ENCODE measurements at places on chromosomes 2 and 18. TPM values are rescaled to one million over a fixed set of nuclear protein-coding genes. Genes with fewer than 3 reads are reported as not detected.

- no peak for DNase-seq
These were observed at the start of gene RNF103 for GRCh38 chr2:86623494-86624266. RNF103 (minus strand) TSS chr2:86623865; CDS start chr2:86622886, 979 bp downstream.

DNA sequence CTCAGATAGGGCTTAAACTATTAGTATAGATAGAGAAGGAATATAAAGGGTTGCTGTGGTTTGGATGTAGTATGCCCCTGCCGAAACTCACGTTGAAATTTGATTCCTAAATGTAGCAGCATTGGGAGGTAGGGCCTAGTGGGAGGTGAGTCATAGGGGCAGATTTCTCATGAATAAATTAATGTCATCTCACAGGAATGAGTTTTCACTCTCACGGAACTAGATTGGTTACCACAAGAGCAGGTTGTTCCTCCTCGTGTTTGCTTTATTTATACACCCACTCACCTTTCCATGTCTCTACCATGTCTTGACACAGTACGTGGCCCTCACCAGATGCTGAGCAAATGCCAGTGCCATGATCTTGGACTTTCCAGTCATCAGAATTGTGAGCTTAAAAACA, 218.2 kb downstream of the RBM43 start:
- DNase-seq: peak; percentile 83

DNA sequence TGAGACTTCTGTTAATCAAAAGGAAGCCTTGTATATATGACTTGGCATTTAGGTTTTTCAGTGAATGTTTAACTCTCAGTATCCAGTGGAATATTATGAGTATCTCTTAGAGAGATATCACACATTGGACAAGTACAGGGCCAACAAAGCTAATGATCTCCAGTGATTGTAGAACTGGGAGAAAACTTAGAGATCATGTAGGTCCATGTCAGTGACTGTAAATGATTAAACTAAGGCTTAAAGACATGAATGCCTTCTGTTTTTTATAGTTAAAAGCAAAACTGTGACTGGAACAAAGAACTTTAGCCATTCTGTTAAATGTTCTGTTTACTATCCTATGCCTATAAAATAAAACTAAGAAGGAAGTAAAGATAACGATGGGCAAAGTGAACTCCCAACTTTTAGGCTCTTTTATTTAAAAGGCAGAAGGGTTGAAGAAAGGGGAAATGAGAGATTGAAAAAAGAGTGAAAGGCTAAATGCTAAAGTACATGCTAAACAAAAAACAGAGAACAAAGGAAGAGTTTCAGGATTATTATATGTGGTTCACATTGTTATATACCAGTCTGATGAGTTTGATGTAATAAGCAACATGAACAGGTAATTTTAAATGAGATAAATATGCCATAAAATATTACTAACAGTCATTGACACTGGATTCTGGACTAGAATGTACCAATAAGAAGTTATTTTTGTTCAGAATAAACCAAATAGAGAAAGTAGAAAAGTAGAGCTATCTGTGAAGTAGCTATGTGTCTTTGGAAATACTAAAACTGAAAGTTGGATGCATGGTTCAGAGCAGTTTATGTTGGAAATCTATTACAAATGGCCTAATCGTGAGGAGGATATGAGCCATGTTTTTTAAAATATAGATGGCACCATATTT, 37.1 kb upstream of the TNFRSF11A start:
- peak; percentile 13 for DNase-seq

The SDC1 gene
- 134 TPM for total RNA-seq
